GM19239 (cell line): ENCODE measurements at places on chromosomes 6 and 20.

GRCh38 chr6:74606582-74607071, 599.2 kb downstream of the COL12A1 start:
- no peak for DNase-seq

DNA sequence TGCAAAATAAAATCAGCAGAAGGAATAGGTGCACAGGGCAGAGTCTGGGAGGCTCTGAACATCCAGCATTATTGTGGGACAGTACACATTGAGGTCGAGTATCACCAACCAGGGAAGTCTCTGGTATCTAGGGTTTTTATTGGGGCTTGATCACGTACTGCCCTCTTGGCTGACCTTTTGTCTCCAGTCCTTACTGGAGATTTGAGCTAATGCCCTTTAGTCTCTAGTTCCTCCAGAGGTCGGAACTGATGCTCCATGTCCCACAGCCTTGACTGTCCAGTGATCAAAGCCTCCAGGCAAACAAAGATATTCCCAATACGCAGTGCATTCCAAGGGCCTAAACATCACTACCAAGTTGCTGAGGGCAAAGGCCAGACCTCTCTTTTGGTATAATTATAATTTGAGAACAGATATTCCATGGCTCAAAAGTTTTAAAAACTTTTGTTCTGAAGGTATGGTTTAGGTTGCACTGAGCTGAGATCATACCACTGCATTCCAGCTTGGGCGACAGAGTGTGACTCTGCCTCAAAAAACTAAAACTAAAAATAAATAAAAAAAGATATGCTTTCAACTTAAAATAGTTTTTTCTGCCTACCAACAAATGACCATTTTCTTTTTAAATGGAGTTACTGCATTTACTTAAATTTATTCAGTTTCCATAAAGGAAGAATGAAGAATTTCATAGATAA, 56.9 kb upstream of the DYNLRB1 start:
- no peak for DNase-seq

DNA sequence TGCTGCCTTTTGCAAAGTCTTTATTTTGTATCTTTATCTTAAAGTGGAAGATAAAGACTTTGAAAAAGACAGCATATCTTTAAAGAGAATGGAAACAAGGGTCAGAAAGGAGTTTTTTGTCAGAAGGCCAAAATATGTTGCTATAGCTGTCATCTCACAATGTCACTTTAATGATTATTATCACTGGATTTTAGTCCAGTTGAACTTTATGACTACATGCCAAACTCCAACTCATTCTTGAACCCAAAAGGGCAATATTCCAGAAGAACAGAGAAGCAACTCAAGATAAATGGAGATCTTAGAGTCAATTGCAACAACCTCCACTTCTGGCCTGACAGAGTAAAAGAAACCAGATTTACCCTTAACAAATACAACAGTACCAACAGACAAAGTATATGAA, 47.3 kb upstream of the CLIC5 start:
- no peak for DNase-seq

DNA sequence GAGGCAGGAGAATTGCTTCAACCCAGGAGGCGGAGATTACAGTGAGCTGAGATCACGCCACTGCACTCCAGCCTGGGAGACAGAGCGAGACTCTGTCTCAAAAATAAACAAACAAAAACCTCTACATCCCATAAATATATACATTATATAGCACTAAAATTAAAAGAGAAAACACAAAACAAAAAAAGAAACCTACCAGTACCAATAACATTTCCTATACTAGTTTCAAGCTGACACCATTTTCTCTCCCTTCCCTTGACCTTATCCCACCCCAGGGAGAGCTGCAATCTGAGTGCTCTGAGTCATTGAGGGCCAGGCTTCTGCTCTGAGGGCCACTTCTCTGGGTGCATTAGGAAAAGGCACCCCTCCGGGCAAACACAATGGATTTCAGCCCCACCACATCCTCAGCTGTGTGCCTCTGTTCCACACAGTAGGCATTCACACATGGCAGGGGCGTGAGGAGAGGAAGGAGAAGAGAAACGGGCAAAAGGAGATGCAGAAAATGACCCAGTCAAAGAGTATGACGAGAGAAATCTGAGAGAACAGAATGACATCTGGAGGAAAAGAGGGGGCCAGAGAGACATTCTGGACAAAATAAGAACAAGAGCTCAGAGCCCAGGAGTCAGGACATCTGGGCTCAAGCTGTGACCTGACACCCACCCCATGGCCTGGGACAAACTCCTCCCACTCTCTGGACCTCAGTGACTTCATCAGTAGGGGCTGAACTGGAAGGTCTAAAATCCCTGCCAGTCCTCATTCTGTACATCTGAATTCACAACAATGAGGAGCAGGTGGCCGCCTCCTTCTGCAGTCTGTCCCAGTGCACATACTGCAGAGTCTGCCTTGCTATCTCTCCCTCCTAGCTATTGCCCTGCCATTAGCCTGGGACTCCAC, 18.2 kb downstream of the TRIM26 start:
- DNase-seq, result no peak

DNA sequence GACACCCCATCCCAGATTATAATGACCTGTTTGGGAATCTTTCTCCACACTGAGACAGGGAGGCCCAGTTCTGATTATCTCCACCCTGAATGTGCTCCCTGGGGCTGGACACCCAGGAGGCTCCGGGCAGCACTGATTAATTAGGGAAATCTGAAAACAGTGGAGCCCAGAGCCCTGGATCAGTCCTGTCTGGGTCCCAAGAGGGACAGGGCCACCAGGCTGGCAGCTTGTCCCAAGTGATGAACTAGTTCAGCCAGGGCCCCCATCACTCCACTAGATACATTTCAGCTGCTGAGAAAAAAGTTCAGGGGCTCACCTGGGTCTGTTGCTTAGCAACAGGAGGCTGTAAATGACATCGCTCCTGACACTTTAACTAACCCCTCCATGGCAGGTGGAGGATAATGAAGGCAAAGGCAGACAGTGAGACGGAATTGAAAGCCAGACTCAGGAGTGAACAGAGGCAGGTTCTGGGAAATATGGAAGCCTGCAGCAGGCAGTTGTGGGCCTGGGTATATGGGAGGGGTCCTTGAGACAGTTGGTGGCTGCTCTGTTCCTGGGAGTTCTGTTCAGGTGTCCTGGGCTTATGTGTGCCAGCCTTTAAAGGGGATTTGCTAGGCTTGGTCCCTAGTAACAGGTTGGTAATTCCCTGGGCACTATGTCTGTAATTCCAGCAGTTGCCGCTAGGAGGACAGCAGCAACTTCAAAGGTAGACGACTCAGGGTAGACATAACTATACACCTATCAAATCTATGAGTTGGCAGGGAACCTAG, 78.3 kb upstream of the CTNNBL1 start:
- DNase-seq, result peak; percentile 25
